Adrenal gland (tissue), 19 donors: ENCODE measurements at places on chromosomes 6 and 20. TPM values are rescaled to one million over a fixed set of nuclear protein-coding genes. Genes with fewer than 3 reads are reported as not detected.

Gene CPNE5
- 0.61 TPM for total RNA-seq

Gene COQ3
- 5.8 TPM for total RNA-seq

GRCh38 chr6:111533087-111533784 lies 50.2 kb upstream of the REV3L start:
- peak overlapping the region; percentile 43 for H3K27ac ChIP-seq
- H3K27me3 ChIP-seq: no peaks in the 10 kb centered on the region
- no peaks in the 10 kb centered on the region for H3K36me3 ChIP-seq
- H3K4me1 ChIP-seq: peaks cover 37% of the 10 kb centered on the region

DNA sequence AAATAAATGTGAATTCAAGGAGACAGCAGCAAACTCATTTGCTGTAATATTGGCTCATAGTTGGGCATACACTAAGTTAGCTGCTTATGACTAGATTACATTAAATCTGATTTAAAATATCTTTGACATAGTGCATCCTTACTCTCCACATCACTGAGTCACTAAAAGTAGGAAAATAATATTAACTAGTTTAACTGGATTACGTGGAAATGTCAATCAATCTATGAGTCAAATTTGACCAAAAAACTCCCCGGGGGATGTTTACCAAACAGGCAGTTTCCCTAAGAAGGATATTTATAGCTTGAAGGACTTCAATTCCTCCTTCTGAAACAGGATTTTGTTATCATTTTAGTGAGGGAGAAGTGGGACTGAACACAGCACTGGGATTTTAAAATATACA lies 366.5 kb downstream of the ESR1 start:
- H3K27me3 ChIP-seq: no peaks in the 10 kb centered on the region
- peaks cover 17% of the 10 kb centered on the region for H3K36me3 ChIP-seq
- H3K4me3 ChIP-seq: no peak overlapping the region
- peaks cover 11% of the 10 kb centered on the region for H3K4me1 ChIP-seq

GRCh38 chr6:44967481-44967880 lies 360.6 kb upstream of the RUNX2 start:
- peak overlapping the region; percentile 37 for H3K27ac ChIP-seq
- H3K27me3 ChIP-seq: no peaks in the 10 kb centered on the region
- H3K4me1 ChIP-seq: peaks cover 34% of the 10 kb centered on the region
- no peaks in the 10 kb centered on the region for H3K36me3 ChIP-seq
- H3K4me3 ChIP-seq: no peak overlapping the region

GRCh38 chr6:79081663-79082062 lies 3.6 kb upstream of the PHIP start:
- no peak for DNase-seq
- no peak overlapping the region for H3K4me3 ChIP-seq
- no peaks in the 10 kb centered on the region for H3K27me3 ChIP-seq
- H3K4me1 ChIP-seq: no peaks in the 10 kb centered on the region
